ENCODE measurements at places on chromosomes 1 and 21.

DNA sequence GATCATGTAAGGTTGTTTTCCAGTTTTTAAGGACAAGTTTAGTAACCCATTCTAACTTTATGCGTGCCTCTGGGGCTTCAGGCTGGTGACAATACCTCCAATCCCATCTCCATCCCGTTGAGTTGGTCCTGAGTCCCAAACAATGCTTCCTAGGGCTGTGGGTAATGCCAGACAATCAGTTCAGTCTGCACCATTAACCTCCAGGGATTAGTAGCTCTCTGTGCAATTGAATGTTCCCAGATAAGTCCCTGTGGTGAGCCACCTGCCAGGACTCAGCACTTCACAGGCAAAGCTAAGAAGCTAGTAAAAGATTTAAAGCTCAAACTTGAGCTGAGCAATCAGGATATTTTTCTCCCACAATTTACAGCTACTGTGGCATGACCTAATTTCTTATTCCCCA, 462.2 kb upstream of the PTBP2 start:
- DNase-seq: peak; percentile 23

DNA sequence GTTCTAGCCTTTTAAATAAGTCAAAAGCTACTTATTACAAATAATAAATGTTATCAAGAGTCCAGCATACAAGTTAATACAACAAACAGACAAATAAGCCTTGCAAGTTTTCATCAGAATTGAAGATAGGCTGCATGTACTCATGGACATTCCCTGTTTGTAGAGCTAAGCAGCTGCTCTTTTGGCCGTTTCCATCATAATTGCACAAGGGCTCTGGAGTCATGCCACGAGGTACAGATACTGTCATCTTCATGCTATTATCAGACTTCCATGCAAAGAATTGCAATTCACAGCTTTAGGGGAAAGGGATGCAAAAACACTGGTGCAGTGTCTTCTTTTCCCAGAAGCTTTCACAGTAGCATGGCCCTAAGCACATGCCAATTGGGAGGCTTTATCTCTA, 52.8 kb upstream of the TBX15 start:
- DNase-seq: no peak

- no peak for DNase-seq
These were observed 49.7 kb upstream of the B3GALT5 start for GRCh38 chr21:39562791-39563770.

DNA sequence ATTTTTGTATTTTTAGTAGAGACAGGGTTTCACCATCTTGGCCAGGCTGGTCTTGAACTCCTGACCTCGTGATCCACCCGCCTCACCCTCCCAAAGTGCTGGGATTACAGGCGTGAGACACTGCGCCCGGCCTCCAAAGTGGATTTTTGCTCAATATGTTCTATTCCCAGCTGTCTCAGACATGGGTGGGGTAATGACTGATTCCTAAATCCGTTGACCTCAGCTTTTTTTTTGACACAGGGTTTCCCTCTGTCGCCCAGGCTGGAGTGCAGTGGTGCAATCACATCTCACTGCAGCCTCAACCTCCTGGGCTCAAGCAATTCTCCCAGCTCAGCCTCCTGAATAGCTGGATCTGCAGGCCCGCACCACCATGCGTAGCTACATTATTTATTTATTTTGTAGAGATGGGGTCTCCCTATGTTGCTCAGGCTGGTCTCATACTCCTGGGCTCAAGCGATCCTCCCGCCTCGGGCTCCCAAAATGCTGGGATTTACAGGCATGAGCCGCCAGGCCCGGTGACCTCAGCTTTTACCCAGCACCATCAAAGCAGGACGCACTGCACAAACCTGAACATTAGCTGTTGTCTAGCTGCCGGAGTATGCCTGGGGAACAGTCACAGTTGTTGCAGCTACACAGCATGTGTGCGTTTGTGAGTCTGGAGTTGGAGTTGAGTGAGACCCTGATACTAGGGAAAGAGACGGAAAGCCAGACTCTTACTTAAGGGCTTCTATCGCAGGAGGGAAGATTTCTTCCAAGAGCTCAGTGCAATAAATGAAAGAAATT, 43.7 kb upstream of the PSEN2 start:
- DNase-seq: no peak

DNA sequence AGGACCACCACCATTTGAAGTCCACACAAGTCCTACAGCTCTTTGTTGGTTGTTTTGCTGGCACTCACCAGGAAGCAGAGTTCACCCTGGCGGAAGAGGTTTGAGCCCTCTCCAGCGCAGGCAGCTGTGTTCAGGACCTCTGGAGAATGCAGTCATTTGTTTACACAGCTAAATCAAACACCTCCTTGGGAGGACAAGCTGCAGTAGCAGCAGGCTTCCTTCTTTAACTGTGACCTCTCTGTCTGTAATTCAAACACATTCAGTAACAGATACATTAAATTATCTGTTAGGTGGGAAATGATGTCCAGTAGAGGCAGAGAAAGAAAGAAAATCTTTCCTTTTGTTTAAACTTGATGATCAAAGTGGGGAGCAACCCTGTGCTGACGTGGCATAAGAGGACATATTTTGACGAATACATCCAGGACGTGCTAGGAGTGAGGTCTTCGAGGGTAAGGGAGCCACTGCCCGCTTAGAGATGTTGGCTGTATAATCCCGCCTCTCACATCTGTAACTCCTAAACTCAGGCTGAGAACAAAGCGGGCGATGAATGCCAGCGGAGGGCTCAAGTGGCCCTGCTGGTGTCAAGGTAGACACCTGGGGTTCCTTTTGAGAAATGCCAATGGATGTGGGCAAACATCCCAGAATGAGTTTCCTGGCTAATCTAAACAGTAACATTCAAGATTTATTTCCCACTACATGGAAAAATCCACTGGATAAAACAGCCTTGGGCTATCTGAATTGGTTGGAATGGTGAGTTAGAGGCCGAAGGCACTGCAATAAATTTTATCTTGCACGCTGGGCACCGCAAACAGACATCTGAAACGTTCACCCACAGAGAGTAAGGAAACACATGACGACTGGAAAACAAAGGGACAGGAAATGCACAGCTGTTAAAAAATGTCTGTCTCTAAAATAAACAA, 51.7 kb downstream of the ABCA4 start:
- peak; percentile 41 for DNase-seq

DNA sequence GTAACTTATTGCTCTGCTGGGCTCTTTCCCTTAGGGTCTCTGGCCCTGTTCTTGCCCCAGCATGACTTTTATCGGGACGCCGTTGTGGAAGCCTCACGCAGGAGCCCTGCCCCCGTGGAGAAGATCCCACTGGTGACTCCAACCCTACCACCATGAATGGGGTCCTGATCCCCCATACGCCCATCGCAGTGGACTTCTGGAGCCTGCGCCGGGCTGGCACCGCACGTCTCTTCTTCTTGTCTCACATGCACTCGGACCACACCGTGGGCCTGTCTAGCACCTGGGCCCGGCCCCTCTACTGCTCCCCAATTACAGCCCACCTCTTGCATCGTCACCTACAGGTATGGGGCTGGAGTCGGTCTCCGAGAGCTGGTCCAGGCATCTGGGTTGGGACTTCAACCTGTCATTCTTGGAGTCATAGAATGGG, 322 bp downstream of the DCLRE1B start:
- peak; percentile 86 for DNase-seq

DNA sequence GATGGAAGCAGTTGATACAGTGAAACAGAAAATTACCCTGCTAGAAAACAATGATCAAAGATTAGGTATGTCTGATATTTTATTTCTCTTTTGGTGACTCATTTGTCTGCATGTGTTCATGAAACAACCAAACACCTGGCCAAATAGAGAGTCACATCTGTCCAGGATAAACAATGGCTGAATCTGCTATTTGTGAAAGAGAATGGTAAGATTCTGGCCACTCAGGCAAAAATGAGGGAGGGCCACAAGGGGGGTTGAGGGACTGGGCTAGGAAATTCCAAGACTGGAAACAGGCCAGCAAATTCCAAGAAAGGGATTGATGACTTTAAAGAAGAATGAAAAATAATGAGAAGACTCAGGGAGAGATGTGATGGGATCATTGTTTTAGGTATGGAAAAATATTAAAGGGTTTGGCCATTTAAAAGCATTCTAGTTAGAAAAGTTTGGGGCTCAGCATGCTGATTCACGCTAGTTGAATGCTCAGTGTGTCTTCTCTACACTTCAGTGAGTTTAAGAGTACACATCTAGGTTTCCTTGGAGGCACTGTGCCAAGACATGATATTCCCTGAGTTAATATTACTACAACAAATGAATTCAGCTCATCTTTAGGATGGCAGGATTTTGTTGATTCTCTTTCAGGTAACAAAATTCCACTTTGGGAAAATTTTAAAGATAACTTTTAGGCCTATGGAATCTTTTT, 44.9 kb downstream of the TRAF5 start:
- no peak for DNase-seq

- DNase-seq: no peak
These were observed 99.6 kb upstream of the ZC3H11B start for GRCh38 chr1:219712506-219712905.

Measured in H7 (cell line).